Esophagus squamous epithelium (tissue), 5 donors: ENCODE measurements at places on chromosomes 11 and 22.

- DNase-seq, result no peak
Measured at GRCh38 chr11:131979364-131979763, 608.9 kb downstream of the NTM start.

GRCh38 chr22:35777335-35777975, 59.8 kb downstream of the APOL5 start:
- DNase-seq, result no peak

- no peak for DNase-seq
Measured at GRCh38 chr22:41596776-41597634, 7.4 kb upstream of the PMM1 start.

DNA sequence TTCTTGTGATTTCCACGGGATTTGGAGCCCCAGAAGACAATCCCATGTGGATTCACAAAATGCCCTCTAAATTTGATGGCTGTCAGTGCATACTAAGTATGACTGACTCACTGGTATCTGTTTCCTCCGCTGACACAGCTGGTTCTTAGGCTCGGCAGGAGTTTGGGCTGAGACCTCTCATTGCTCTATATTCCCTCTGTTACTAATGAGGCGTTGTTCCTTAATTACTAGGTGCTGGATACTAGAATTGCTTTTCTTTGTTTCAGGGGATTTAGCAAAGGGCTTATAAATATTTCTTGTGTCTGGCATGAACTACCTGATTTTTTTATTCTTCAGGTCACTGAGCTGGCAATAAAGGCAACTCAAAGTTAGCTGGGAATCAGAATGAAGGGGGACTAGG, 53.2 kb upstream of the EHF start:
- no peak for DNase-seq

GRCh38 chr11:124747406-124748099, 4.5 kb downstream of the VSIG2 start:
- no peak for DNase-seq

- no peak for DNase-seq
Measured at GRCh38 chr11:134063991-134064747, 4.7 kb upstream of the JAM3 start.

- DNase-seq, result no peak
Measured at GRCh38 chr11:9130297-9130696, 38.9 kb upstream of the SCUBE2 start.

DNA sequence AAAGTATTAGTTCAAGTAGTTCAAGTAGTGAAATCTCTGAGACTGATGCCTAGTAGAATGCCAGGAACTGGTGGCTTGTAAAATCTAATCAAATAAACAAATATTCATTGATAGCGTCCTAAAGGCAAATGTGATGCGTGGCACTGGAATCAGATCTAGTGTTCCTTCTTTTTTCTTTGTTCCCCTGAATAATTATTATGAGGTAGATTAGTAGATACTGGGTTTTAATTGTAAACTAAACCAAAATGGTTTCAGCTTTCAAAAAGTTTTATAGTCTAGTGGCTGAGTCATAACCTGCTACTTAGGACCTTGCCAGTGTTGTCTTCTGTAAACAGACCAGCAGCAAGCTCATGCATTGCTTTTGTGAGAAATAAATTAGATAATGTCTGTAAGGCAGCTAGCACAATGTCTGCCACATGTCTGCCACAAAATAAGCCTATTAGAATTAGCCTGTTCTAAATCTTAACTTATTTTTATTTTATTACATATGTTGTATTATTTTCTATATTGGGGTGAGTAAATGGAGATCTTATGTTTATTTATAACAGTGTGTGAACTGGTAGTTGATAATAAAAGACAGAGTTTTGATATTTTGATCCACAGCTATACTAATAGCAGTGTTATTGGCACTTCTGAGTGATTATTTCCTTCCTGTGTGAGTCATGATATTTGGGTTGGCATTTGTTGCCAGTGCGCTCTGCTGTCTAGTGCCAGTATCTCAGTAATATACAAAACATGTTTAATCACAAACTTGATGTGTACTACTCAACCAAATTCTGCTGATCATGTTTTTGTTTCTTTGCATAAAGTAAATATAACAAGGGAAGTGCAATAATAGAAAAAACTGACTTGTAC, 135.7 kb downstream of the TMEM135 start:
- no peak for DNase-seq

- DNase-seq, result no peak
Measured at GRCh38 chr11:64146036-64146955, 19.6 kb downstream of the MACROD1 start.

DNA sequence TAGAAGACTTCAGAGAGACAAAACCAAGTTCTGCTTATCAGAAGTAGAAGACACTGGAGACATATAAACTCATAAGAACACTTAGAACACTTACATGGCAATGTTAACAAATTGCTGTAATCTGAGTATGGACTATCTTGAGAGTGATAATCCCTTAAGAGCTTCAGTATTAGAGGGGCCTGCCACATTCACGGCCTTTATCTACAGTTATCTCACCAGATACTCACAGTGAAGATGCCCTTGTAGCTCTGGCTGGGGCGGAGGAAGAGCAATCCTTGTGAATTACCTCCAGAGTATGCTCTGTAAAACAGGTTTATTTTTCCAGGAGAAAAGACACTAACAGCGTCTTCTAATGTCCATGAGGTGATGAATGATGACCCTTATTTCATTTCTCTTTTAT, 762.8 kb downstream of the FAM181B start:
- DNase-seq, result no peak

DNA sequence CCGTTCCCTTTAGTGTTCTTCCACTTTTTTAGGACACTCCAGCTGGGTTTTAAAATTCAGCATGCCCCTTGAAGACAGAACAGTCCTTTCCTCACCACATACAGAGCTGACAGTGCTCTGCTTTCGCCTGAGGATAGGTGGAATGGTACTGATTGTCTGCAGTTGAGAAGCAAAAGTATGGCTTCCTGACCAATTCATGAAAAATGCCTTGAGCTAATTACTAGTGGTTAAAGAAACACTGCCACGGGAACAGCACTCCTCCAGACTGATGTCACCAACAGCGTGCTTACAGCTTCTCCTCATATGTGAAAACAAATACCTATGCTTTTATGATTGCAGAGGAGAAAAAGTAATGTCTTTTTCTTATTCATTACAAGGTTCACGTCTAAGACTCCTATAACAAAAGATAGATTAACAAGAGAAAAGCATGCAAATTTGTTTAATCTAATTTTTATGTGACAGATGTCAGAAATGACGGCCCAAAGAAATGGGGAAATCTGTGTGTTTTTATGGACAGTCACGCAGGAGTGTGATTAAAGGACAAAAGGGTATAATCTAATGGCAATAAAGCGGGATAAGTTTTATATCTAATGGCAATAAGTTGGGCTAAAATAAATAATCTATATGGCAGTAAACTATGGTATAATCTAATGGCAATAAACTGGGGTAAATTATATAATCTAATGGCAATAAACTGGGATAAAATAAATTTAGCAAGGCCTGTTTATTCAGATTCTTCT, 123.4 kb upstream of the ARHGAP42 start:
- no peak for DNase-seq

DNA sequence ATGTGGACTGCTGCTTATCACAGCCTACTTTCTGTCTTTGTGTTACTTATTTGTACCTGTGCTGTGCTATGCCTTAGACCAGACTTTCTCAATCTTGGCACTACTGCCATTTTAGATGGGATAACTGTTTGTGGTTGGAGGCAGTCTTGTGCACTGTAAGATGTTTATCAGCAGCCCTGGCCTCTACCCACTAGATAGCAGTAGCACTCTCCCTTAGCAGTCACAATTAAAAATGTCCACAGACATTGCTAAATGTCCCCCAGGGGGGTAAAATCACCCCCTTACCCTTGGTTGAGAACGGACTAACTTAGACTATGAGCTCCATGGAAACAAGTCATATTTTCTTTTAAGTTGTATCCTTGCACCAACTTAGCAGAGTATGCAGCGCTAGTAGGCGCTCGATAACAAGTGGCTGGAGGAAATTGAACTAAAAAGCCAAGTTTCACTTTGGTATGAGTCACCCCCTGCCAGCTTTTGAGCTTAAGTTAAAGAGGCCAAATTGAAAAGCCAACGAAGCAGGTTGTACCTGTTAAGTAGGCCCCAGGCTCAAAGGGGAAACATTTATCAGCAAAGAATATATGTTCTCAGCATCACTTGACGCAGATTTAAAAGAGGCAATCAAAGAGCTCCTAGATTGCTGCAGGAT, 304.8 kb upstream of the SORL1-AS1 start:
- DNase-seq, result no peak

- no peak for DNase-seq
Measured at GRCh38 chr22:31360029-31360428, 13.9 kb upstream of the PATZ1 start.

- no peak for DNase-seq
Measured at GRCh38 chr11:78783301-78783700, 208.6 kb upstream of the NARS2 start.

DNA sequence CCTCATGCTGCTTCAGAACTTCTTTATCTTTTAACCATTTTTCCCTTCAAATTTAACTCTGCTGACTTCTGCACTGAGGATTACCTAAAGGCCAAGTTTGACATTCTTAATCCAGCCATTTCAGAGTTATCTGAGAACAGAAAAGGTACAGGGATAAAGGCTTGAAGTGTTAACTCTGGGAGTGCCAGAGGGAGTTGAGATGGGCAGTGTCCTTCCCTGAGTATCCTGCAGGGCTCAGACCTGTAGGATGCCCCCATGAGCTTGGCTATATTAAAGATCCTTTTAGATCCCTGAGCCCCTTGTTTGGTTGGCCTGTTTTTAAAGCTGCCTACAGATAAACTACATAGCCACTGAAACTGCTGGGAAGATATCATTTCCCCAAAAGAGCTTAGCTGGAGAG, 268.4 kb upstream of the KIRREL3 start:
- no peak for DNase-seq

GRCh38 chr11:13881226-13881905, 81.2 kb upstream of the SPON1 start:
- no peak for DNase-seq

DNA sequence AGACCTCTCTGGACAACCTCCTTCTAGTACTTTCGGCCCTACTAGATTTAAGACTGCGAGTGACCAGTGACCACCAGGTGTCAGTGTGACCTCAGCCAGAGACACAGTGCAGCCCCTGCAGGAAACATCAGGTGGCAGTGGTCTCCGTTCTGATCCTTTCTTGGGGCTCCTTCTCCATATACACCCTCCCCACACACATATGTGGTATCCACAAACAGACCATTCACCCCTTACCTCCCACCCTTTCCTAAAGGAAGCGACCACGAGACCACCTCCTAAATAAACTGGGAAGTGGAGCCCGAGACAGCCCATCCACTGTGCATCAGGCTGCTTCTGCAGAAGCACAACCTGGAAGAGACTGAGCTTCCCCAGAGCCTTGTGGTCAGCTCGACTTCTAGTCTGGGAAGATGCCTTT, 38.5 kb upstream of the CYP2D6 start:
- no peak for DNase-seq

DNA sequence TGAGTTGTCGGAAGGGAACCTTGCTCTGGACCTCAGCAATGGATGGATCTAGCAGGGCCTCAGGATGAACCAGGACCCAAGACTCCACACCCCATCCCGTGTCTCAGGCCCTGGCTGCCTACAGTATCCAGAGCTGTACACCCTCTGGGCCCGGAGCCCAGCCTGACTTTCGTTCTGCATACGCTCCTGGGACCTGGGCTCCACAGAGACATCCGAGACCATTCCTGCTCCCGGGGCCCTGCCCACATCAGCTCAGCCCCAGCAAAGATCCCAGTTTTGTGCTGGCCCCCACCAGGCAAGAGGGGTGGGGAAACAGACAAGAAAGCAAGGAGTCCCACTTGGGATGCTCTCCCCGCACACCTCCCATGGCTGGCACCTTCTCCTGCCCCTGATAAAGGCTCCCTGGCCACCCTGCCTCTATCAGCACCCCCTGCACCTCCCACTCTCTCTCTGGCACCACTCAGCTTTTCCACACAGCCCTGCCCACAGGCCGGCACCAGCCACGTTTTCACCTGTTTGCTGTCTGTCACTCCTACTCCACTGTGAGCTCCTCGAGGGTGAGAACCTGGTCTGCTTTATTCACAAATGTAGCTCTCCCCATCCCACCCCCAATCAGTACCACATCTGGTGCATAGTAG, 64.5 kb upstream of the TCF20 start:
- no peak for DNase-seq

DNA sequence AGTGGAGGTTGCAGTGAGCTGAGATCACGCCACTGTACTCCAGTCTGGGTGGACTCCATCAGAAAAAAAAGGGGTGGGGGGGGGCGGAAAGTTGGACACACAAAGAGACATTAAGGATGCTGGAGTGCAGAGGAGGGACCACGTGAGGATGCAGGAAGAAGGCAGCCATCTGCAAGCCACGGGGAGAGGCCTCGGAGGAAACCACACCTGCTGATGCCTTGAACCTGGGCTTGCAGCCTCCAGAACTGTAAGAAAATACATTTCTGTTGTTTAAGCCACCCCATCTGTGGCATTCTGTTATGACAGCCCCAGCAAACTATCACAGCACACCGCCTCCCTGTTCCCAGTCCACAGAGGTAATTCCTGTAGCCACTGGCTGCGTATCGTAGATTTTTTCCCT, 9.2 kb upstream of the STIP1 start:
- no peak for DNase-seq

- no peak for DNase-seq
Measured at GRCh38 chr22:17916226-17916889, 108.0 kb downstream of the MICAL3 start.

DNA sequence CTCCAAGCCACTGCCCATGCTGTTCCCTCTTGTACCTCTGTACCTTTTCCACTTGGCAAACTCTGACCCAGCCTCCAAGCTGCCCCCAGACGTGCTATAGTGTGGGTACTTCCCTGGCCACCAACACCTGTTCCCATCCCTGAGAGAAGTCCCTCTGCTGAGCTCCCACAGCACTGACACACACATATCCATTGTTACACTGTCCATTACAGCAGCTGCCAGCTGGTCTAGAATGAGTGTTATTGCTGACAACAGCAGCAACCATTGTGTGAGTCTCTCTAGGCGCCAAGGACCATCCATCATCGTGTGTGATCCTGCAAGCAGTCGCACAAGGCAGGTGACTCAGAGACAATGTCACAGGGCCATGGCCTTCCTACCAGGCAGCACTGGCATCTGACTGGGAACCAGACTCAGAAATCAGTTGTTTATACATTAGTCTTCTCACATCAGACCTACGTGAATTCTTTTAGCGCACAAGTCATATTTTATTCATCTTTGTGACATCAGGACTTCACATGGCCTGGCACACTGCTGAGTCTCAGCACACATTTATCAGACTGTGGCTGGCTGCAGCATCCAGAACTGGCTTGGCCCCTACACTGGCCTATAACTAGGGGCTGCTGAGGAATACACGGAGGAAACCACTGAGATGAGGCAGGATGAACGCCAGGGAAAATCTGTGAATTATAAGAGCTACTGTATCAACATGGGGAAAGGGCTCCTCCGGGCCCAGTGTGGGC, 56.4 kb downstream of the SGSM3 start:
- DNase-seq, result no peak
